ENCODE measurements at places on chromosomes 6 and 20. TPM values are rescaled to one million over a fixed set of nuclear protein-coding genes. Genes with fewer than 3 reads are reported as not detected.

Gene MAPK14
- 63.3 TPM for total RNA-seq

DNA sequence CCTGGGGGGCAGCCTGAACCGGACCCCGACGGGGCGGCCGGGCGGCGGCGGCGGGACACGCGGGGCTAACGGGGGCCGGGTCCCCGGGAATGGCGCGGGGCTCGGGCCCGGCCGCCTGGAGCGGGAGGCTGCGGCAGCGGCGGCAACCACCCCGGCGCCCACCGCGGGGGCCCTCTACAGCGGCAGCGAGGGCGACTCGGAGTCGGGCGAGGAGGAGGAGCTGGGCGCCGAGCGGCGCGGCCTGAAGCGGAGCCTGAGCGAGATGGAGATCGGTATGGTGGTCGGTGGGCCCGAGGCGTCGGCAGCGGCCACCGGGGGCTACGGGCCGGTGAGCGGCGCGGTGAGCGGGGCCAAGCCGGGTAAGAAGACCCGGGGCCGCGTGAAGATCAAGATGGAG, 636 bp downstream of the SRF start:
- H3K4me1 ChIP-seq: peaks cover 31% of the 10 kb centered on the region
- H3K4me3 ChIP-seq: peak overlapping the region; percentile 83
- DNase-seq: no peak
- peak overlapping the region; percentile 99 for H3K27ac ChIP-seq
- no peaks in the 10 kb centered on the region for H3K27me3 ChIP-seq

Gene FNDC11
- total RNA-seq: 3.2 TPM

Gene EDN1
- total RNA-seq: 18.9 TPM

Gene MYLIP
- total RNA-seq: 31.7 TPM

- peak overlapping the region; percentile 13 for H3K4me3 ChIP-seq
- peaks cover 33% of the 10 kb centered on the region for H3K36me3 ChIP-seq
- H3K27ac ChIP-seq: peak overlapping the region; percentile 100
- DNase-seq: no peak
- H3K4me1 ChIP-seq: peaks cover 6% of the 10 kb centered on the region
Measured at GRCh38 chr20:50189681-50190250, 864 bp upstream of the CEBPB start.

GRCh38 chr20:6637160-6637579, 130.3 kb upstream of the BMP2 start:
- no peak overlapping the region for H3K4me3 ChIP-seq
- H3K27ac ChIP-seq: no peak overlapping the region
- no peak for DNase-seq

- peak; percentile 58 for DNase-seq
- no peaks in the 10 kb centered on the region for H3K4me1 ChIP-seq
- H3K27me3 ChIP-seq: no peaks in the 10 kb centered on the region
- H3K4me3 ChIP-seq: no peak overlapping the region
Measured at GRCh38 chr6:170147832-170148708, 142.8 kb downstream of the DLL1 start.

Gene BFSP1
- 1.7 TPM for total RNA-seq

DNA sequence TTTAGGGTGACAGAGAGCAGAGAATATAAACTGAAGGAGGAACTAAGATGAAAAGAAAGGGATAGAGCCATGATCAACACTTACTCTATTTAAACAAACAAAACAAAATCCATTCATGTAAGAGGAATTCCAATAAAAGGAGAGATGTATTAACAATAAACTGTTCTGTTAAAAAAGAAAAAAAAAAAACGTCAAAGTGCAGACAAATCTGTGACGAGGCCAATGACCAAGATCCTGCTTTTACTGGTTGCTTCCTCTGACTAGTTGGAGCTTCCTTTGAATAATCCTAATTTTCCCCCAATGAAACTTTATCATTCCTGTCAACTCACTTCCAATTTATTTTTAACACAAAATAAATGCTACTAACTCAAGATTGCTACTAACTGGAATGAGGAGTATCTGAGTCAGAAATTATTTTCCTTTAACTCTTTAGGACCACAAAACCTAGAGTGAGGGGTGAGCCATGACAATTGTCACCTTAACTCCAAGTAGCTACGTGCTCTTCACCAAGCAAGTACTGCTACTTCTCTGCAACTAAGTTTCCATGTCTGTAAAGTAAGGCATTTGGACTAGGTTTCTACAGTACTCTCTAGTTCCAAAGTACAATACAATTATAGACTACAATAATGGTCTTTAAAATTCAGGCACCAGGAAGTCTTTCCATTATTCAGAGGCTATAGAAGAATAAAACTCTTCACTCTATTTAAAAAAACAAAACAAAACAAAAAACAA, 152.0 kb downstream of the PTPRK start:
- H3K36me3 ChIP-seq: no peaks in the 10 kb centered on the region
- H3K4me1 ChIP-seq: peaks cover 10% of the 10 kb centered on the region
- no peak for DNase-seq
- H3K27ac ChIP-seq: no peak overlapping the region

- H3K4me1 ChIP-seq: no peaks in the 10 kb centered on the region
- H3K36me3 ChIP-seq: no peaks in the 10 kb centered on the region
- no peaks in the 10 kb centered on the region for H3K27me3 ChIP-seq
- H3K4me3 ChIP-seq: no peak overlapping the region
- DNase-seq: no peak
- no peak overlapping the region for H3K27ac ChIP-seq
Measured at GRCh38 chr20:40655451-40655850, 33.6 kb downstream of the MAFB start.

GRCh38 chr20:4869290-4870193, 131.8 kb downstream of the SLC23A2 start:
- H3K27me3 ChIP-seq: no peaks in the 10 kb centered on the region
- peak; percentile 18 for DNase-seq
- H3K4me3 ChIP-seq: no peak overlapping the region
- H3K4me1 ChIP-seq: no peaks in the 10 kb centered on the region

- no peak for DNase-seq
- no peaks in the 10 kb centered on the region for H3K36me3 ChIP-seq
- no peaks in the 10 kb centered on the region for H3K4me1 ChIP-seq
- no peak overlapping the region for H3K27ac ChIP-seq
- no peaks in the 10 kb centered on the region for H3K27me3 ChIP-seq
- no peak overlapping the region for H3K4me3 ChIP-seq
Measured at GRCh38 chr6:25583099-25583498, 68.9 kb upstream of the SCGN start.

Gene SLC12A5
- total RNA-seq: not detected

Gene TGM3
- total RNA-seq: 0.55 TPM

DNA sequence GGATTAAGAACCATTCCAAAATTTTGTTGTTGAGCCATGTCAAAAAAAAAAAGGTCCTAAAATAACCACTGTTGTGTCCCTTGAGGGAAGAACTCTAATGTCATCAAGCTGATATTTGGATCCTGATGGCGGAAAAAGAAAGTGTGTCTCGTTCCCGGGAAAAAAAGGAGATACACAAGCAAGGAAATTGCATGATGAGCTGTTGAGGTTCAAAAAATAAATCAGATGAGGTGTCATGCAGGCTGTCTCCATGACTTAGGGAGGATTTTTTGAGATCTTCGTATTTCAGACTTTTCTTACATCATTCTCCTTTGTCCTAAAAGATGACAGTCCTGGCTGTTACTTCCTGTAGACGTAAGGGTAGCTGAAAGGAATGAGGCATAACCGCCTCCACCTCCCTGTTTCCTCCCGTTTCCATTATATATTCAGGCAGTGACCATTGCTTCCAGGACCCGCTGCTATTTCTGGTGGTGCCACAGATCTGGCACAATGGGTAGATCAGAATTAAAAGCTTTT, 117.3 kb upstream of the TNFAIP3 start:
- H3K27ac ChIP-seq: peak overlapping the region; percentile 38
- H3K4me3 ChIP-seq: no peak overlapping the region

- H3K4me3 ChIP-seq: no peak overlapping the region
- H3K4me1 ChIP-seq: peaks cover 6% of the 10 kb centered on the region
- DNase-seq: peak; percentile 78
- no peaks in the 10 kb centered on the region for H3K36me3 ChIP-seq
Measured at GRCh38 chr6:170152124-170152926, 138.6 kb downstream of the DLL1 start.

GRCh38 chr6:70857387-70858077, 99.3 kb downstream of the B3GAT2 start:
- H3K4me1 ChIP-seq: no peaks in the 10 kb centered on the region
- no peak overlapping the region for H3K4me3 ChIP-seq
- no peaks in the 10 kb centered on the region for H3K27me3 ChIP-seq
- no peak overlapping the region for H3K27ac ChIP-seq

Gene RBM24
- 1.9 TPM for total RNA-seq

Gene ARMH2
- total RNA-seq: 3.2 TPM

DNA sequence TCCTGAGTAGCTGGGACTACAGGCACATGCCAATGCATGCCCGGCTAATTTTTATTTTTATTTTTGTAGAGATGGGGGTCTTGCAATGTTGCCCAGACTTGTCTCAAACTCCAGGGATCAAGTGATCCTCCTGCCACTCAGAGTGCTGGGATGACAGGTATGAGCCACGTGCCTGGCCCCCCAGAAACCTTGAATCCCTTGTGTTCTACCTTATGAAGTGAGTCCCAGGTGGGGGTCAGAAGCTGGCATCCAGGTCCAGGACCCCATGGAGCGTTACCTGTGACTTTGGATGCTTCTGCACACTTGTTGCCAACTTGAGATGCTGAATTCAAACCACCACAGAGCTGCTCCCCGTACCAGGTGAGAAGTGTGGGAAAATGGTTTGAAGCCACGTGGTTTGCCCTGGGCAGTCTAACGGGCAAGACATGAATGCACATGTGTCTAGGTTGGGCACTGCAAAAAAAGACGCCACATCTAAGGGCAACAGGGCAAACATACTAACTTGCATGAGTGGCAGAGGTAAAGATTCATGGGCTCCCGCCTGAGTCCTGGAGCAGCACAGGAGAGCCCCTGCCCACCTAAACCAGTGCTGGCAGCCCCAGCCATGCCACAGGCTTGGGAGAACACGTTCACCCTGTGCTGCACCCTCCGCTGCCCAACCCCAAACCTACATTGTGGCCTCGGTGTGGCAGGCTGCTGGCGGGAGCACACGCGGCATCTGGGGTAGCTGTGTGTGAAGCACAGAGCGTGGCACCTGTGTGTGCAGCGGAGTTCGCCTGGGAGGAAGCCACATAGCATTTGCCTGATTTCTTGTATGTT, 101.2 kb downstream of the JPH2 start:
- no peaks in the 10 kb centered on the region for H3K36me3 ChIP-seq
- H3K4me1 ChIP-seq: peaks cover 2% of the 10 kb centered on the region
- H3K27me3 ChIP-seq: no peaks in the 10 kb centered on the region
- DNase-seq: no peak
- H3K4me3 ChIP-seq: no peak overlapping the region

DNA sequence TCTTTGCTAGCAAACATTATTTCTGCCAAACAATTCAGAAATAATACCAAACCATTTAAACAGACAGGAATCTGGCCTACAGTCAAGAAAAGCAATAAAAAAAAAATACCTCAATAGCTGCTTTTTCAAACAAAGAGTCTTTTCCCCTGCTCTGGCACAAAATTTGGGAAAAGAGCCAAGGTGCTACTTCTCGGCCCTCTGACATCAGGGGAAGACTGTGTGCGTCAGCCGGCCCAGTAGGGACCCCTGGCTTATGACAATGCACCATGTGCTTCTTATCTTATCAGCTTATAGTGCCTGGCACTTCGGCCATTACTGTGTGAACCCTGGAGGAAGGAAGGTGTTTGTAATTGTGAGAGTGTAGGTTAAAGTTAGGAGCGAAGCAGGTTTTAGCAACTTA, 89.4 kb downstream of the PDE10A start:
- H3K27ac ChIP-seq: peak overlapping the region; percentile 35
- peaks cover 18% of the 10 kb centered on the region for H3K4me1 ChIP-seq
- peak; percentile 89 for DNase-seq

DNA sequence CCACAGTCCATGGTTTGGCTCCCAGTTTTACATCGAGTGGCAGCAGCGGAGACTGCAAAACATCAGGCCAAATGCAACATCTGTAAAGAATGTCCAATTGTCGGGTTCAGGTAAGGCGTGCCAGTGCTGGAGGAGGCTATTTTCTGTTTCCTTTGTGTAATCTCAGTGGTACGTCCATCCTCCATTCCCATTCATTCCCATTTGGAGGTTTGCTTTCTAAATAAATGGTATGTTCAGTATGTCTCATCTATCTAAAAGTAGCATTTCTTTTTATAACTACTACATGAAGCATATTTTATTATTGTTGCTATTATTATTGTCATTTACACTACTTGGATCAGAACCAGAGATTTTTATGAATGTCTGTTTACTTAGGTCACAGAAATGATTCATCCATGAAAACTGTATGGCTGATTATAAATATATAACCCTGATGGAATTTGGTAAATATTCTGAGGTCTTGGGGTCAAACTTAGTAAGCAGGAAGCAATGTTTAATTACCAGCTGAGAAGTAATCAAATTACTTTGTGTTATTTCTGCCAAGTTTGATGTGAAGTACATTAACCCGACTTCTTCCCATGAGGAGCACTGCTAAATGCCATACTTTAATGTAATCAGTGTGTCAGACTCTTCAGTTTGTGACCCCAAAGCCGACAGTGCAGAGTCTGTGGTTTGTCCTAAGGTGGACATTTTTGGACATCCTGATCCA, 512.9 kb downstream of the UTRN start:
- no peaks in the 10 kb centered on the region for H3K4me1 ChIP-seq
- H3K27me3 ChIP-seq: no peaks in the 10 kb centered on the region
- peaks cover 15% of the 10 kb centered on the region for H3K36me3 ChIP-seq
- no peak for DNase-seq
- H3K4me3 ChIP-seq: no peak overlapping the region
- no peak overlapping the region for H3K27ac ChIP-seq

Gene LRRN4
- total RNA-seq: 62.3 TPM

- H3K36me3 ChIP-seq: no peaks in the 10 kb centered on the region
- no peaks in the 10 kb centered on the region for H3K4me1 ChIP-seq
- peaks cover 22% of the 10 kb centered on the region for H3K27me3 ChIP-seq
- no peak overlapping the region for H3K27ac ChIP-seq
- H3K4me3 ChIP-seq: no peak overlapping the region
Measured at GRCh38 chr20:36336204-36336603, 30.1 kb downstream of the DLGAP4 start.

DNA sequence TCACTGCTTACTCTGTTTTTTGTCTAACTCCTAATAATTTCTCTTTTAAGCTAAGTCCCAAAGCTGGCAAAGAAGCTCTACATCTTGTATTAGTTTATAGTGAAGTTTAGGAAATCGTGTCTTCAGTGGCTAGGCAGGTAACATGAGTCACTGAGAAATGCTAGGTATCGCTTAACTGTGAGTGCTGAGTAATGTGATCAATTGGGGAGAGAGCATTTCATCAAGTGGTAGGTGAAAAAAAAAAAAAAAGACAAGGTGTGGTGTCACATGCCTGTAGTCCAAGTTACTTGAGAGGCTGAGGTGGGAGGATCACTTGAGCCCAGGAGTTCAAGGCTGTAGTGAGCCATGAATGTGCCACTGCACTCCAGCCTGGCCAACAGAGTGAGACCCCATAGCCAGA, 125.3 kb downstream of the FAM83B start:
- no peaks in the 10 kb centered on the region for H3K4me1 ChIP-seq
- DNase-seq: no peak
- no peak overlapping the region for H3K27ac ChIP-seq
- no peaks in the 10 kb centered on the region for H3K36me3 ChIP-seq
- no peak overlapping the region for H3K4me3 ChIP-seq

- H3K4me1 ChIP-seq: no peaks in the 10 kb centered on the region
- H3K27ac ChIP-seq: no peak overlapping the region
- no peak for DNase-seq
- no peaks in the 10 kb centered on the region for H3K36me3 ChIP-seq
- no peak overlapping the region for H3K4me3 ChIP-seq
Measured at GRCh38 chr6:4717124-4717523, 59.1 kb upstream of the CDYL start.

- no peak for DNase-seq
- no peaks in the 10 kb centered on the region for H3K27me3 ChIP-seq
- no peak overlapping the region for H3K27ac ChIP-seq
- H3K4me1 ChIP-seq: no peaks in the 10 kb centered on the region
- no peak overlapping the region for H3K4me3 ChIP-seq
Measured at GRCh38 chr6:108222064-108222463, 38.8 kb downstream of the SNX3 start.
